ENCODE measurements at places on chromosomes 7 and 10. TPM values are rescaled to one million over a fixed set of nuclear protein-coding genes. Genes with fewer than 3 reads are reported as not detected.
A peak's percentile ranks its signal among the peaks of the same experiment; 100 is the strongest.

Gene CALML3
- total RNA-seq = not detected

Gene NPC1L1
- 46.0 TPM for total RNA-seq

GRCh38 chr7:96647733-96648132 lies 61.9 kb downstream of the SEM1 start:
- H3K4me3 ChIP-seq = no peak overlapping the region
- no peaks in the 10 kb centered on the region for H3K36me3 ChIP-seq
- H3K27me3 ChIP-seq = no peaks in the 10 kb centered on the region
- no peak for DNase-seq
- H3K27ac ChIP-seq = no peak overlapping the region

DNA sequence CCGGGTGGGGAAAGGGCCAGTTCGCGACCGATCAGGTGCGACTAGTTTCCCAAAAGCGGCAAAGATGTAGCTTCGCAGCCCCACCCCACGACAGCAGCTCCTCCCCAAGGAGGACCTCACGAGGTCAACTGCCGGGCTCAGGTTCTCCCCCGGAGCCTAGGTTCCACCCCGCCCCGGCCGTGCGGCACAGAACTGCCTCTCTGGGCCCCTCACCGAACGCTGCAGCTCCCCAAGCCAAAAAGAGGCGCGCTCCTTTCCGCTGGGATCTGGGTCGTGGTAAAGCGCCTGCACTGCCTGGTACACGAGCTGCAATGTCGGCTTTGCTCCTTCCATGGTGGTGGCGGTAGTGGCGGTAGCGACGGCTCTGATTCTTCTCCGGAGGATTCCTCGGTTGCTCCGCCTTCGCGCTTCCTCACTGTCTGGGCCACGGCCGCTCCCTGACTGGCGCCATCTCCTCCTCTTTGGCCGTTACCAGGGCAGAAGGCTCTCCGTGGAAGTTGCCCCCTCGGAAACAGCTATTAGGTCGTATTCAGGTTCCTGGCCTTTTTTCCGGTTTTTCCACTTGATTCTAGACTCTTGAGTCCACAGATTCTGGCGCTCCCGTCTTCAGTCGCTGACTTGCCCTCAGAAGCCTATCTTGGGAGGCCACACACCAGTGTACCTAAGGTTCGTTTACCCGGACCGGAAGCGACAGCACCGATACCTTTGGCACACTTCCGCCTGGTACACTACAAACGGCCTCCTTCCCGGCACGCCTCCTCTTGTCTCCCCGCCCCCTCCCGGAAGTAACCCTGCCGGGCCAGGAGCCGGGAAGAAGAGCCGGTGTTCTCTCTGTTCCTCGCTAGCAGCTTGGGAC lies at the start of gene TNPO3:
Gene TNPO3, minus strand, starts transcription at position 674 of the 856 bp plus-strand sequence. Its CDS starts 341 bp downstream, at position 333.
- peaks cover 10% of the 10 kb centered on the region for H3K4me1 ChIP-seq
- peak within 1 kb of the TSS; percentile 95 for H3K4me3 ChIP-seq
- H3K27me3 ChIP-seq = peaks cover 9% of the 10 kb centered on the region
- peak within 1 kb of the TSS; percentile 99 for H3K27ac ChIP-seq
- peak; percentile 95 for DNase-seq

DNA sequence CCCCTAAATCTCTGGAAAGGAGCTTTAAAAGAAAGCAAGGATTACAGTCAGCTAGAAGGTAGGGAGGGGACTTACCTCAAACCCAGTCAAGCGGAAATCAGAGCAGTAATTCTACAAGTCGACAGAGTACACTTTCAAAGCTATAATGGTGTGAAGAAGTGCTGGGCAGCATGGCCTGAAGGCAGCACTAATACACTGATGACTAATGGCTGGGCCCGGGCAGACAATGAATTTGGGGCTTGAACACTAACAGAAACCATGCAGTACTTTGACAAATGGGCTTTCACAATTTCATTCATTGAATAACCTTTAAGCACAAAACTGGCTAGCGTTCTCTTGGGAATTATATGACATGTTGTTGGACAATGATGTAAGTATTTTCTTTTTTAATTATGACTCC lies 4.7 kb downstream of the GLI3 start:
- H3K27me3 ChIP-seq = peaks cover 100% of the 10 kb centered on the region
- no peak overlapping the region for H3K4me3 ChIP-seq
- H3K4me1 ChIP-seq = peaks cover 5% of the 10 kb centered on the region
- H3K36me3 ChIP-seq = peaks cover 2% of the 10 kb centered on the region
- no peak overlapping the region for H3K27ac ChIP-seq

DNA sequence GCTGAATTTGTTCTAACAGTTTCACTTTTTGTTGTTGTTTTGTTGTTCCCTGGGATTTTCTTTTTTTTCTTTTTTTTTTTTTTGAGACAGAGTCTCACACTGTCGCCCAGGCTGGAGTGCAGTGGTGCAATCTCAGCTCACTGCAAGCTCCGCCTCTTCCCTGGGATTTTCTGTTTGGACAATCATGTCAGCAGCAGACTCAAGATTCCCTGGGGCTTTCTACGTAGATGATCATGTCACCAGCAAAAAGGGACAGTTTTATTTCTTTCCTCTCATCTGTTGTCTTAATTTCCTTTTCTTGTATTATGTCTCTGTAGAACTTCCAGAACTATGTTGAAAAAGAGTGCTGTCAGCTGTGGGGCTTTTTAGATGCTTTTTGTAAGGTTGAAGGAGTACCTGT lies 241.4 kb downstream of the TNS3 start:
- no peak overlapping the region for H3K4me3 ChIP-seq
- H3K27ac ChIP-seq = no peak overlapping the region
- no peaks in the 10 kb centered on the region for H3K27me3 ChIP-seq
- peaks cover 33% of the 10 kb centered on the region for H3K36me3 ChIP-seq

- no peak overlapping the region for H3K4me3 ChIP-seq
- no peaks in the 10 kb centered on the region for H3K4me1 ChIP-seq
- no peaks in the 10 kb centered on the region for H3K27me3 ChIP-seq
- no peak overlapping the region for H3K27ac ChIP-seq
These were observed 26.1 kb upstream of the CCNJ start for GRCh38 chr10:96017191-96017687.

DNA sequence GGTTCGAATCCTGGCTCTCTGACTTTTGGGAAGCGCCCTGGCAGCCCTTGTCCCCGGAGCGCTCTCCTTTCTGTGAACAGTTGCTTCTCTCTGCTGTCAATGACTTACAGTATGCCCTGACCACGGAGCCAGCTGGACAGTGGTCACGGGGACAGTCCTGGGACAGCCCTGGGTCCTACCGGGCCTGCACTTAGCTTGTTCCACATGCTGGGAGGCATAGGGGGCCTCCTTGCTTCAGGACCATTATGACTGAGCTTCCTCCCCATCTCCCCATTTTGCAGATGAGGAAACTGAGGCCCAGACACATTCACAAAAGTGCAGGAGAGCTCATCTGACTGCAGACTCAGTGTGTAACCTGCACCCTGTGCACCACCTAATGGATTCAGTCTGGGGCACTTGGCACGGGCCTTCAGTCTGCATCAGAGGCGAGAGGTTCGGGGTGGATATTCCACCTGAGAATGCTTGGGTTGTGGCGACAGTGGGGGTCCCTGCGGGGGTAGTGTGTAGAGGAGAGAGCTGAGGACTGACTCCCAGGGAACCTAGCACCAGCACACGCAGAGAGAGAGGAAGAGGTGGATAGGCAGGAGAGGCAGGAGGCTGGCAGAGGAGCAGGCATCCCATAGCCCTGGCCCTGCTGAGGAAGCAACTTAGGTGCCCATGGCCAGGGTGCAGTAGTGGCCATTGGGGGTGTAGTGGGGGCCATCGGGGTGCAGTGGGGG lies 1.6 kb downstream of the DOCK1 start:
- H3K36me3 ChIP-seq = peaks cover 32% of the 10 kb centered on the region
- H3K4me3 ChIP-seq = peak overlapping the region; percentile 67
- DNase-seq = no peak

Data from Calu3 (cell line).